ENCODE measurements at places on chromosomes 2 and 18.
A peak's percentile ranks its signal among the peaks of the same experiment; 100 is the strongest.

DNA sequence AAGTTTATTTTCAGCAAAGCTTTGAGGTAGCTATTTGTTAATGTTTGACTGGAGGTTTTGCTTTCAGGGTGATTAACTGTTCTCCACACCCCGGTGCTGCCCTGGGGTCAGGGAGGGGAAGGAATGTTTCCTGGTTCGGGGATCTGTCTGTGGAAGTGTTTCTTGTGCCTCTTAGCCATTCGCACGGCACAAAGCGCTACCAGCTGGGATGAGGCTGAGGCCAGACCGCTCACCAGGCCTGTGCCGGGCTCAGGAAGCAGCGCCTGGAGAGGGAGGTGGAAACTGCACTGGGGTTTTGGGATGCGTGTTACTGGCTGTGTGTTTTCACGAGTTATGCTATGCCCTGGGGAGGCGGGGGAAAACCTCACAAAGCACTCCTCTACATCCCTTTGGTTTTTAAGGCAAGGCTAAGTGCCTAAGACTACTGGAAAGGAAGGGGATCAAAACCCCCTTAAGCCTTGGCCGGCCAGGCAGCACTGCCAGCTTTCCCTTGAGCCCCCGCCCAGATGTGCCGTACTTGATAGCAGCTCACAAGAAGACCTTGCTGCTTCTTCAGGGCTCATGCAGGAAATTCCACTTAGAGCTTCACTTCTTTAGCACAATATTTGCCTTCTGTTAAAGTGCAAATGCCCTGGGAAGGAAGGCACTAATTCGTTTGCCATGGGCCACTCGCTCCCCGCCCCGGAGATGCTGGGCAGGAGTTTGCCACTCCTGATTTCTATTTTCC, 65.7 kb upstream of the CNGA3 start:
- DNase-seq: no peak

GRCh38 chr2:172247203-172247602, 144.5 kb upstream of the DLX2 start:
- no peak for DNase-seq

DNA sequence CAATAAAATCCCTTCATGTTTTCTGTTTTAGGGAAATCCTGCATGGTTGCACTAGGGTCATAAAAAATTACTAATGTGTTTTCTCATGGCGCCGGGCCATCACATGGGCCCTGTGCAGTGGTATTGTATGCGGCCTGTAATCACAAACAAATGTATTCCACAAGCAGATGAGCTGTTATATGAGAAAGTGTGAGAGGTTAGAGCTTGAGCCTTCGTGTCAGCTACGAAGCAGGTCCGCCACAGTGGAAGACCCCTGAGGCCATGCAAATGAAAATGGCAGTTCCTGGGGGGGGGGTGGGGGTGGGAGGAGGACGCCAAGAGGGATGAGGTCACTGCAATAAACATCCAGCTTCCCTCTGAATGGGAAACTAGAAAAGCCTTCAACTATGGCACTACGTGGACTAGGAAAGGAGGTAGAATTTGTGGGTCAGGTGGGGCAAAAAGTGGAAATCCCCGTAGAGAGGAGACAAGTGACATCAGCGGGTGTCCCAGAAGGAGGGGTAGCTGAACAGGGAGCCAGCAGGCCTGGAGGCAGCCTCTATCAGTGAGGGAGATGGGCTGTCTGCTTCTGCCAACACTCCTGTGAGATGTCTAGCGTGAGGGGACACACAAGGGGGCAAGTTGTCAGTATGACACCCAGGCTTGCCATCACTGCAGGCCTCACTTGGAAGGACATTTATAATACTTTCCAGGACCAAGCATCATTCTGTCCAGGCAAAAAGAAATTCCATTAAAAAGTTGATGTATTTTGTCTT, 130.3 kb upstream of the CTAGE1 start:
- DNase-seq: no peak

GRCh38 chr2:134020608-134021007, 233.3 kb upstream of the MGAT5 start:
- DNase-seq: peak; percentile 33

DNA sequence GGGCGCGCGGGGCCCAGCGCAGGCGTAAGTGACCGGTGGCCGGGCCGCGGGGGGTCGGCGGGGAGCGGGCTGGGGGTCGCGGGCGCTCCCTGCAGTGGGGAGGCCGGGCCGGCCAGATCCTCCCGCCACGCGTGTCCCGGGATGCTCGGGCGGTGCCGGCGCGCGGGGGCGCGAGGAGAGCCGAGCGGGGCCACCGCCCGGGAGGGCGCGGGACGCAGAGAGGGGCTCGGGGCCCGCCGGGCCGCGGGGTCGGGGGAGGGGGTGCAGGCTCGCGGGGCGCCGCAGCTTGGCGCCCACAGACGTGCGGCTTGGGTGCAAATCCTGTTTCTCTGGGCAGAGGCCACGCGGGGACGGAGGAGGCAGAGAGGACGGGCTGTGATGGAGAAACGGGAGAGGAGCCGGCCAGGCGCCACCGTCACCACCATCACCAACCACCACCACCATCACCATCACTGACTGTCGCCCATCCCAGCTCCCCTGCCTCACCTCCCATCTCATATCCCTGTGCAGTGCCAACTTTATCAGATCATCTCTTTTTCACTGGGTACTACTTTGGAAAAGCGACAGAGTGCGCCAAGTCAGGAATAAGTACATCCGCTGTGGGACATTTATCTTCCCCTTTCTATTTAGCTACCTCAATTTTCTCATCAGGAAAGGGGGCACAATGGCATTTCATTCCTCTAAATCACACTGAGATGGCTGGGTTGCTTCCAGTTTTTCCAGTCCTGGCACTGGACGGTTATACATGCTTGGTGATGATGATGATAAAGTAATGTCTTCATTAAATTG, 97.2 kb upstream of the GPR45 start:
- DNase-seq: no peak

- DNase-seq: no peak
Observed at GRCh38 chr2:15749460-15750432, 158.1 kb downstream of the DDX1 start.

GRCh38 chr2:234669621-234670020, 172.7 kb upstream of the ARL4C start:
- DNase-seq: no peak

GRCh38 chr2:102251042-102251848, 60.1 kb upstream of the IL1RL1 start:
- DNase-seq: peak; percentile 63

GRCh38 chr2:19942199-19942598, 40.4 kb upstream of the TTC32 start:
- no peak for DNase-seq

DNA sequence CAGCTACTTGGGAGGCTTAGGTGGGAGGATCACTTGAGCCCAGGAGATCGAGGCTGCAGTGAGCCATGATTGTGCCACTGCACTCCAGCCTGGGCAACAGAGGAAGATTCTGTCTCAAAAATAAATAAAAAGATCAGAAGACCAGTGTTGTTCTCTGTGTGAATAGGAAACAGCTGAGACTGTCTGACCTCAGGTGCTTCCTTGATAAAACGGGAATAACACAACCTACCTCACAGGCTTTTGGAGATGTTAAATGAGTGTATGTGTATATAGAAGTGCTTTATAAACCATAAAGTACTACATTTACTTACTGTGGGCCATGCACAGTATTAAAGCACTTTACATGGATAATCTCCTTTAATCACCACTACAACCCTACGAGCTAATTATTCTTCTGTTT, 9.9 kb upstream of the CETN1 start:
- DNase-seq: no peak

DNA sequence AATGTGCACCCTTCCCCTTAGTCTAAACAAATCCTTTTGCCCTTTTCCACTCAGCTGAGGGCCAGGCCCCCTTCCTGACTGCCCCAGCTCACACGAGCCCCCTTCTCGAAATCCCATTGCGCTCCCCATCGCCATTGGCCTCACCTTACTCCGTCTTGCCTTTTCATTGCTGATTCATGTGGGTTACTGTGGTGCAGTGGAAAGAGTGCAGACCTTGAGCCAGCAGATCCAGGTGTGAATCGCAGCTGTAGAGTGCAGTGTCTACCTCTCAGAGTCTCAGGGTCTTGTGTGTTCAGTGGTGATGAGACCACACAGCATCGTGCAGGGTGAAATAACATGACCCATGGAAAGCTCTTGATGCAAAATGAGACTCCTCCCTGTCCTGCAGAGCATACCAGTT, 132.4 kb upstream of the APCDD1 start:
- no peak for DNase-seq

- no peak for DNase-seq
Observed at GRCh38 chr18:48962252-48962993, 11.7 kb upstream of the SMAD7 start.
